HepG2 (cell line): ENCODE measurements at places on chromosomes 5 and 9.

GRCh38 chr5:38011668-38012188, 171.9 kb upstream of the GDNF start:
- DNase-seq = no peak

- DNase-seq = no peak
Observed at GRCh38 chr5:7105358-7105757, 290.6 kb upstream of the ADCY2 start.

DNA sequence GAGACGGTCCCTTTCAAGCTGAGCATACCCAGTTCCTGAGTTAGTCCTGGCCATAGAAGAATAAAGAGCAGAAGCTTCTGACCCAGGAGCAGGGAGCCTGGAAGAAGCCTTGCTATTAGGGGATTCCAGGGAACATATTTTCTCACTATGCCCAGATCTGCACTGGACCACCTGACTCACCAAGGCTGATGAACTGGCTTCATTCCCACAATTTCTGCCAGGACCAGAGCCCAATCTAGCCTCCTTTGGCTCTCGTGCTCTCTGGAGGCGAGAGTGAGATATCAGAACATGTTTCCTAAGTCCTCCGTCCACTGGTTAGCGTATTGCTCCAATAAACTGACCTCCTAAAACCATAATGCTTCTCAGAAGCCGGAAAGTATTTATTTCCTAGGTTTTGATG, 9.9 kb downstream of the GABBR2 start:
- DNase-seq = no peak

DNA sequence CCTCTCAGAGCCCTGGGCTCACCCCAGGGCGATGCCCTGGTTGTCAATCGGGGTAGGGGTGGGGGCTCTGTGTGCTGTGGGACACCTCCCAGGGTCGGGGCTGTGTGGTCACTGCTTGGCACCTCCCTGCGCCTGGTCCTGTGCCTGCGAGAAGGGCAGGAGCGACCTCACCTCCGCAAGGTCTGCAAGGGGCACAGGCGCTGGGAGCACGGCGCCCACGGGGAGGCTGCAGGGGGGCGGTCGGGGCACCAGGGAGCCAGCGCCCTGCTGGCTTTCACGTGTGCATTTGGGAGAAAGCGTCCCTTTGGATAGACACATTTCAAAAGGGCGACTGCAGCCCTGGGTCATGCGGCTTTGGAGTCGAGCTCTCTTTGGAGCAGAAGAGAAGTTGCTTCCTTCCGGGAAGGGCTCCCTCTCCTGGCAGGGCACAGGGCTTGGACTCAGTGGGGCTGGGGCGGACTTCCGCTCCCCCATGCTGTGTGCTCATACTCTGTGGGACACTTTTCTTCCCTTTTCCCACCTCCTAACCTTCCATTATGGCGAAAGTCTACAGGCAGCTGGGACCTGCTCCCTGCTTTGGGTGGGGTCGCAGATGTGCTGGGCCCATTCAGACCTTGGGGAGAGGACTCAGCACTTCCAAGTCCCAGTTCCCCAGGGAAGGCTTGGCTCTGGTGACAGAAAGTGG, 52.9 kb upstream of the SLC28A3 start:
- no peak for DNase-seq

DNA sequence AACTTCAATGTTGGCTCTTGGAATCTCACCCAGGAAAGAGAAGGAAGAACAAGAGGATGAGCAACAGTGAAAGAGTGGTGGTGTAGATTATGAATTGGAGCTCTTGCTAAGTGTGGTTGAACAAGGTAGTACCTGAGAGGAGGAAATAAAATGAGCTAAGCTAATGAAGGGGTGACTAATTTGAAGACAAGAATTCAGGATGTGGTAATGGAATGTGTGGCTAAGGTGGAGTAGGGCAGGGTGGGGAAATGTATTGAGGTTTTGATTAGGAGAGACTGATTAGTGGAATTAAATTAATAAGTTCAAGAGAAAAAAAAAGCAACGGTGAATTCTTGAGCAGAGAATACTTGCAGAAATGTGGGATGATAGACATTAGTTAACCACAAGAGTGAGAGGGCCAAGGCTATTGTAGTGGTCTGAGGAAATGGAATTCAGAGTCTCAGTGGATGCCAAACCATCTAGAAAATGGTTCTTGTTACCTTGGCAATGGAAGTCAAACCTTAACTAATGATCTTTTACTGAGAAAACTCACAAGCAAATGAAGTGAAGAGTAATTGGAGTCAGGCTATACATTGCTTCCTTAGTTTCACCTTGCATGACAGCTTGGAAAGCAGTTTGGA, 648.3 kb upstream of the ZNF608 start:
- DNase-seq = no peak
